ENCODE measurements at places on chromosomes 1 and 21.

GRCh38 chr1:54456921-54457529 is 50.8 kb upstream of the SSBP3 start:
- no peak for DNase-seq

GRCh38 chr1:1061682-1062345 is 12.3 kb downstream of the RNF223 start:
- DNase-seq = no peak

- no peak for DNase-seq
Observed at GRCh38 chr1:18039102-18039501, 68.5 kb upstream of the IGSF21 start.

- DNase-seq = no peak
Observed at GRCh38 chr1:48999321-48999720, 222.6 kb upstream of the BEND5 start.

GRCh38 chr1:164470996-164471395 is 88.0 kb upstream of the PBX1 start:
- DNase-seq = no peak

DNA sequence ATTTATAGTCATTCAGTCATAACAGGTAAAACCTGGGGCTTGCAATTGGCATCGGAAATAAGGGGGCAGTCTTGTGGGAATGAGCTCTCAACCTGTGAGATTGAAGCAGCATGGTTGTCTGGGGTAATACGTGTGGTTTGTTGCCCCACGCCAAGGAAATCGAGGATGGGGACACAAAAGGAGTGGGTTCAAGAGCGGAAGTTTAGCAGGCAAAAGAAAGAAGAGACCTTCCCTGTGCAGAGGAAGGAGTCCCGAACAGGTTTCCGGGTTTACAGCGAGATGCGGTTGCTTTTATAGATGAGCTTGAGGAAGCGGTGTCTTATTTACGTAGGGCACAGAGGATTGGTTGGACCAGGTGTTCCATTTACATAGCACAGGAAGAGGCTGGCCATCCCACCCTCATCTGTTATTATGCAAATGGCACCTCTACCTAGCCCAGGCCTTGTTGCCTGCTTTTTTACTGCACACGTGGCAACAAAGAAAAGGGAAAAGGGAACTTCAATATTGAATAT is 37.3 kb downstream of the IFNAR1 start:
- peak; percentile 92 for DNase-seq

- peak; percentile 73 for DNase-seq
Observed at GRCh38 chr1:101309334-101310311, 72.8 kb downstream of the S1PR1 start.
